ENCODE measurements at places on chromosomes 12 and 14. TPM values are rescaled to one million over a fixed set of nuclear protein-coding genes. Genes with fewer than 3 reads are reported as not detected.

DNA sequence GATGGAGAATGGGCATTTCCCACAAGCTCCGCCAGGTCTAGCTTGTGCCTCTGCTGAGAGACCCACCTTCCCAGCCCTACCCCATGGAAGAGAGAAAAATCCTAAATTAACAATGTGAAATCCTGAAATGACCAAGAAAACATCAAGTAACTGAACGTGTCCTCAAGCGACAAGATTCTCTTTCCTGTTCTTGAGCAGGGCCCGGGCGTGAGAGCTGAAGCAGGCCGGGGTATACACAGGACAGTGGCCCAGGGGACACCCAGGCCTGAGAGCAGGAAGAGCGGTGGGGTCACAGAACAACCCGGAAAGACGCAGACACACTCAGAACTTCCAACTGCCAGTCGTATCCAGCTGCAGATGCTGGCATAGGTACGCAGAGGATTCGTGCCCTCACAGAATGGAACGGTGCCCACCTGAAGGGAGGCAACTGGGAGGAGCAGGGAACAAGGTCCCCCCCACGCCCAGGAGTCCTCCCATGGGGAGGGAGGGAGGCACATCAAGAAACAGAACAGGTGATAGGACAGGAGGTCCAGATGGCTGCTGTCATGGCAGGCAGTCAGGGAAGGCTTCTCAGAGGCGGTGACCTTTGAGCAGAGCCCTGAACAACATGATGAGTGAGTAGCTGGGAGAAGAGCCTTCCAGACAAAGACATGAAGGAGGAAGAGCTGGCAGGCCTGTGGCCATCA, 9.1 kb downstream of the RIMBP2 start:
- H3K4me3 ChIP-seq: no peak overlapping the region
- no peaks in the 10 kb centered on the region for H3K27me3 ChIP-seq
- no peaks in the 10 kb centered on the region for H3K4me1 ChIP-seq
- H3K27ac ChIP-seq: no peak overlapping the region
- DNase-seq: no peak

DNA sequence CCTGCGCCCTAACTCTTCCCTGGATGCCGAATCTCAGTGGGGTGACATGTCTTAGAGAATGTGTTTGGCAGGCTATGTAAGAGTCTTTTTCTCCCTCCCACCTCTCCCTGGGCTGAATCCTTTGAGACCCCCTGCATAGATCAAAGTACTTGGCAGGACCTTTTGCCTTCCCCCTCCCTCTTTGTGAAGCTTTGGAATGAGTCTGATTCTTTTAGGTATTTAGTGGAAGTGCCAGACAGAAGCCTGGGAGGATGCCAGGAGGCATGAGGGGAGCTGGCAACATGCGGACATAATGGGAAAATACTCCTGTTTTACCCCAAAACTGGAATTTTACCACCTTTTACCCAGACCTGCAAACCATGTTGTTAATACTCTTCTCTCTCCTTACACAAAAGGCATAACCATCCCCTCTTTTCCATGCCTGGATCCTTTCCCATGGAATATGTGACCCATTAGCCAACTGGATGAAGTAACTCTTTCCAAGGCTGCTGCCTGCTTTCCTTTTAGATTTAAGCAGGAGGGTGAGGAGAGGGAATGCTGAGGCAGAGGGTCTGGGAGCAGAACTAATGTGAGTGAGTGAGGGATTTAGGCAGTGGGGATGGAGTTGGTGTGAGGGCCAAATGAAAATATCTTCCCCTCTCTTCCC, 41.7 kb downstream of the TTLL5 start:
- peaks cover 12% of the 10 kb centered on the region for H3K36me3 ChIP-seq
- DNase-seq: no peak
- H3K27me3 ChIP-seq: no peaks in the 10 kb centered on the region
- no peaks in the 10 kb centered on the region for H3K4me1 ChIP-seq

DNA sequence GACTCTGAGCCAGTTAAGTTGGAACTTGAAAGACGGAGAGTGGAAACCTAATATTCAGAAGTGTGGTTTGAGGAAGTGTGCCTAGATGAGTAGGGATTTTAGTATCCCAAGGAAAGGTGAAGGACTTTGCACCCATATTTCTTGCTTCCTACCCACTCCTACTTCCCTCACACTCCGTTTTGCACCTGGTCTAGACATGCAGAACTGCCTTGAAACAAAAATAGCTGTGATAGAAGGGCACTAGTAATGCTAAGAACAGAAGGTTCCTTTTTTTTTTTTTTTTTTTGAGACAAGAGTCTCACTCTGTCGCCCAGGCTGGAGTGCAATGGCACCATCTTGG, 732 bp upstream of the ARF3 start:
- H3K27me3 ChIP-seq: peaks cover 19% of the 10 kb centered on the region
- no peak overlapping the region for H3K27ac ChIP-seq
- H3K4me1 ChIP-seq: peaks cover 29% of the 10 kb centered on the region

GRCh38 chr14:66139432-66139831, 346.7 kb upstream of the CCDC196 start:
- H3K27ac ChIP-seq: no peak overlapping the region
- no peak overlapping the region for H3K4me3 ChIP-seq
- DNase-seq: no peak
- H3K4me1 ChIP-seq: no peaks in the 10 kb centered on the region
- no peaks in the 10 kb centered on the region for H3K36me3 ChIP-seq

DNA sequence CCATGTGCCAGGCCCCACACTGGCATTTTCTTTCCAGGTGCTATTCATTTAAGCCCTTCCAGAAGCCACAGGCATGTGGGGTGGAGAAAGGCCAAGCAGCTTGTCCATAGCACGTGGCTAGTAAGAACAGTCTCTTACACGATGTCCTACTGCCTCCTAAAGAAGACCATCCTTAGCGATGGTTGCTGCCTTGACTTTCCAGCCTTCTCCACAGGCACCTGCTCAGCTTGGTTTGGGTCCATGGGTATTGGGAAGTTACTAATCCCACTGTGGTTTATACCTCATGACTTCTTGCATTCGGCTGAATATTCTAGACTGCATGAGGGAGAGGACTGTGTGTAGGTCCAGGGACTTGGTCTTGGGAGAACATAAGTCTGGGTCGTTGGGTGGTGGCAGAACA, 49.2 kb downstream of the NINJ2 start:
- H3K27me3 ChIP-seq: no peaks in the 10 kb centered on the region
- no peak overlapping the region for H3K4me3 ChIP-seq
- no peak overlapping the region for H3K27ac ChIP-seq
- H3K4me1 ChIP-seq: peaks cover 26% of the 10 kb centered on the region
- DNase-seq: no peak
- no peaks in the 10 kb centered on the region for H3K36me3 ChIP-seq

DNA sequence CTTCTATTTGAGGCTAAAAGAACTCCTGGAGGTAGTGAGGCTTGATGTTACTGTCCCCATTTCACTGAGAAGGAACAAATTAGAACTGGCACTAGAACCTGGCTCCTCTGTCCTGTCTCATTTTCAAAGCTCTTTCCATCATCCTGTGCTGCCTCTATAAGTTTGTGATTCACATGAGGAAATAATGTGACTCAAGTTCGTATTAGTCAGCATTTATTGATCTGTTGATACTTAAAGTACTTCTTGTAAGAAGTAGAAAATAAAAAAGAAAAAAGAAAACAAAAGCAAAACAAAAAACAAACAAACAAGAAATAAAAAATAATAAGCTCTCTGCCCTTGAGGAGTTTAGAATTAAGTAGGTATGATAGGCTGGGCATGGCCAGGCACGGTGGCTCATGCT, 2.3 kb upstream of the ESPL1 start:
- peaks cover 29% of the 10 kb centered on the region for H3K4me1 ChIP-seq
- no peak overlapping the region for H3K4me3 ChIP-seq
- DNase-seq: no peak
- peaks cover 17% of the 10 kb centered on the region for H3K36me3 ChIP-seq
- peak overlapping the region; percentile 5 for H3K27ac ChIP-seq

GRCh38 chr14:36315159-36315853, 5.1 kb downstream of the MBIP start:
- DNase-seq: no peak
- H3K4me1 ChIP-seq: peaks cover 33% of the 10 kb centered on the region
- H3K27ac ChIP-seq: peak overlapping the region; percentile 82
- H3K4me3 ChIP-seq: no peak overlapping the region
- peaks cover 40% of the 10 kb centered on the region for H3K36me3 ChIP-seq
- H3K27me3 ChIP-seq: no peaks in the 10 kb centered on the region

DNA sequence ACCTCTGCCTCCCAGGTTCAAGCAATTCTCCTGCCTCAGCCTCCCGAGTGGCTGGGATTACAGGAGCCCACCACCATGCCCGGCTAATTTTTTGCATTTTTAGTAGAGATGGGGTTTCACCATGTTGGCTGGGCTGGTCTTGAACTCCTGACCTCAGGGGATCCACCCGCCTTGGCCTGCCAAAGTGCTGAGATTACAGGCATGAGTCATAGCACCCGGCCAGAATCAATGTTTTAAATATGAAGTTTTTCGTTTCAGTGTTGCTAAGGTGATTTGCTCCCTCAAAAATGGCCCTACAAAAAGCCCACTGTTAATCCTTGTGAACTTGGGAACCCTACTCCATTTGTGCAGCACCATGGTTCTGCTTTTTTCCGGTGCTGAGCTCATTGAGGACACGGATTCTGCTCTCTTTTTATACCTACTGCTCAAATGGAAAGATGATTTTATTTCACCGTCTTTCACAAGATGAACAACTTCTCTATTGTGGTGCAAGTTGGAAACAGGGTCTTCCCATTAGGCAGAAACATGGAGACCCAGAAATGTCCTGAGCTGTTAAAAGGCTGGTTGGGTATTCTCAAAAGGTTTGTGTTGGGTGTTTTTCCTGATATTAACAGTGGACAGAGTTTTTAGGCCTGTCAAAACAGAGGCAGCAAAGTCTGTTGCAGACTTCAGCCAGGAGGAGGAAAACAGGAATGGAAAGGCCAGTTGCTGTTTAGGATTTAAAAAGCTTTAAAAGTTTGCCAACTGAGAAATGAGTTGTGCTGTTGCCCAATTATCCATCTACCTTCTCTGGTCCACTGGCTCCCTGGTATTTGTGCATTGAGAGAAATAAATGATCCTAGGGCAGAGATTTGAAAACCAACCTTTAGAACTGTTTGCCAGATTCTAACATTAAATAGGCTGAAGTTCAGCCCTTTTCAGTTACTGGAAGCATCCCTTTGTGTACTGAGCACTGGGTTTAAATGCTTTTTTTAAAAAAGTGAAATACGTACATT, 85.8 kb downstream of the ATP23 start:
- H3K27me3 ChIP-seq: no peaks in the 10 kb centered on the region
- no peak for DNase-seq
- H3K36me3 ChIP-seq: no peaks in the 10 kb centered on the region
- H3K4me1 ChIP-seq: no peaks in the 10 kb centered on the region
- H3K27ac ChIP-seq: no peak overlapping the region

GRCh38 chr12:83132360-83132759, 445.7 kb downstream of the TMTC2 start:
- H3K4me3 ChIP-seq: no peak overlapping the region
- H3K36me3 ChIP-seq: no peaks in the 10 kb centered on the region
- no peaks in the 10 kb centered on the region for H3K4me1 ChIP-seq
- no peak overlapping the region for H3K27ac ChIP-seq
- H3K27me3 ChIP-seq: no peaks in the 10 kb centered on the region
- DNase-seq: no peak

- no peak overlapping the region for H3K27ac ChIP-seq
- no peaks in the 10 kb centered on the region for H3K4me1 ChIP-seq
- no peak for DNase-seq
- H3K27me3 ChIP-seq: no peaks in the 10 kb centered on the region
Observed at GRCh38 chr12:32946504-32947131, 50.0 kb upstream of the PKP2 start.

GRCh38 chr12:12736759-12737676, 19.9 kb downstream of the CDKN1B start:
- peak; percentile 61 for DNase-seq
- no peaks in the 10 kb centered on the region for H3K27me3 ChIP-seq
- peak overlapping the region; percentile 92 for H3K27ac ChIP-seq
- peaks cover 54% of the 10 kb centered on the region for H3K4me1 ChIP-seq

DNA sequence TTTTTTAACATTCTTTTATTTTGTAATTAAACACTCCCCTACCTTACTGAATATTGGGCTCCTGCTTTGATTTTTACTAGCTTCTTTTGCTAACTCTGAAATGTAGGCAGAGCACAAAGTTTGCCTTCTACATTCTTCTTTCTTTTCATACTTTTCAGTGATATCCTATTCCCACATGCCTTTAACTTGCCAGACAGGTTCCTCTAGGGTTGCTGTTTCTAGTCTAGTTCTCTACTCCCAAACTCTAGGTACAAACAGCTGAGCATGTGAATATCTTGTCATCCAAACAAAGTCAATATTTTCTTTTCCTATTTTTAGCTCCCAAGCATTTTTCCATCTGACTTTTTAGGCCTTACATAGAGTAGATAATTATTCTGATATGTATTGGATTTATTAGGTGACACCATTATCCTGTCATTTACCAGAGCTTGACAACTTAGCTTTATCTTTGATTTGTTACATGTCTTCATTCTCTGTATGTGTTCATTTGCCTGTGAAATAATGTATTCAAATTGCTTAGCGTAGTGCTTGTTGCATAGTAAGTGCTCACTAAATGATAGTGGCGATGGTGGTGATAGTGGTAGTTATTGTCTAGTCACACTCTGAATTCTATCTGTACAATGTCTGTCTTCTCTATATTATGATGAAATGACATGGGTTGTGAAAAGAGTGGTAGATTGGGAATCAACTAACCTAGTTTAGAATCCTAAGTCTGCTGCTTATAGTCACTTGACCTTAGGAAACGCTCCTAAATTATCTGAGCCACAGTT, 73.6 kb upstream of the DNM1L start:
- no peaks in the 10 kb centered on the region for H3K36me3 ChIP-seq
- no peak for DNase-seq
- H3K27me3 ChIP-seq: no peaks in the 10 kb centered on the region
- H3K4me1 ChIP-seq: peaks cover 29% of the 10 kb centered on the region

DNA sequence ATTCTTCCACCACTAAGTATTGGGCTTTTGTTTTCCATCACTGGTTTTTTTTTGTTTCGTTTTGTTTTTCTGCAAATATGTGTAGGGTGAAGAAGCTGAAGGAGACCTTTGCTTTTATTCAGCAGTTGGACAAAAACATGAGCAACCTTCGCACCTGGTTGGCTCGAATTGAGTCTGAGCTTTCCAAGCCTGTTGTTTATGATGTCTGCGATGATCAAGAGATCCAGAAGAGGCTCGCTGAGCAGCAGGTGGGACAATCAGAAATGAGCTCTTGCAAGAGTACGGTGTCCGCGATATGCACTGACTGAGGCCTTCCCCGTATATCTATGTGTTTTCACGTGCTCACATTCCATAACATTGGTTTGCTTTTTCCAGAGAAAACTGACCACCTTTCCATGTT, 91.5 kb downstream of the ESR2 start:
- H3K27me3 ChIP-seq: no peaks in the 10 kb centered on the region
- no peaks in the 10 kb centered on the region for H3K36me3 ChIP-seq
- H3K27ac ChIP-seq: no peak overlapping the region
- DNase-seq: no peak

Gene POTEM
- total RNA-seq: not detected

Gene TMTC2
- 3.0 TPM for total RNA-seq

Gene SLC4A8
- total RNA-seq: 1.6 TPM

Gene AQP5
- total RNA-seq: not detected

Data from activated T-helper 2 cell treated with anti-CD3 and anti-CD28 coated beads, Interferon-gamma antibody, Interleukin-2, Interleukin-4, amounts not matched to agents 10 μg/mL and 5 μg/mL and 100 μg/mL, durations not matched to agents 14 hours and 24 hours and 36 hours (primary cell).